ENCODE measurements at places on chromosomes 6 and 20. TPM values are rescaled to one million over a fixed set of nuclear protein-coding genes. Genes with fewer than 3 reads are reported as not detected.

The TCF21 gene
- total RNA-seq: 36.9 TPM

The RPS6KA2 gene
- 119 TPM for total RNA-seq

The GGTLC1 gene
- not detected for total RNA-seq

The SLC17A9 gene
- 2.8 TPM for total RNA-seq

The HRH3 gene
- not detected for total RNA-seq

The SNX21 gene
- total RNA-seq: 47.9 TPM

The GFOD1 gene
- 27.2 TPM for total RNA-seq

The CCN5 gene
- total RNA-seq: 359 TPM

The TSBP1 gene
- total RNA-seq: not detected

The SIRPG gene
- 0.62 TPM for total RNA-seq

The STX11 gene
- total RNA-seq: 7.6 TPM

The NR2E1 gene
- total RNA-seq: not detected

The CST4 gene
- not detected for total RNA-seq

The CRISP3 gene
- 35.3 TPM for total RNA-seq

The GPR63 gene
- total RNA-seq: 1.4 TPM

The SIRPB1 gene
- total RNA-seq: 4.2 TPM

The SLC4A11 gene
- 0.31 TPM for total RNA-seq

The PTCRA gene
- total RNA-seq: not detected

The POLR1C gene
- 30.4 TPM for total RNA-seq

The TRAPPC3L gene
- not detected for total RNA-seq

The RAE1 gene
- 16.5 TPM for total RNA-seq

The RIPPLY2 gene
- total RNA-seq: not detected

The ZHX3 gene
- total RNA-seq: 144 TPM

The CHRNA4 gene
- total RNA-seq: not detected

The NNAT gene
- 7.0 TPM for total RNA-seq

The SAPCD1 gene
- not detected for total RNA-seq

The CTAGE9 gene
- not detected for total RNA-seq

The SDHAF4 gene
- total RNA-seq: 5.4 TPM

The CUL9 gene
- total RNA-seq: 24.4 TPM

The ADGRG6 gene
- 12.3 TPM for total RNA-seq

The BACH2 gene
- total RNA-seq: 4.2 TPM

The SLC16A10 gene
- 0.93 TPM for total RNA-seq

The TGM3 gene
- 1.1 TPM for total RNA-seq

The DAAM2 gene
- total RNA-seq: 200 TPM

The LHFPL5 gene
- total RNA-seq: not detected

The PTPRA gene
- total RNA-seq: 54.8 TPM

The MICA gene
- total RNA-seq: 17.4 TPM

The LTB gene
- not detected for total RNA-seq

The CCN6 gene
- not detected for total RNA-seq

The CDC25B gene
- 39.1 TPM for total RNA-seq

The EYA2 gene
- 3.8 TPM for total RNA-seq

The LY6G6F gene
- not detected for total RNA-seq

The ALDH8A1 gene
- 21.8 TPM for total RNA-seq

The OOEP gene
- not detected for total RNA-seq

The SLC17A1 gene
- not detected for total RNA-seq

The OR2H2 gene
- total RNA-seq: not detected

The PRICKLE4 gene
- 5.0 TPM for total RNA-seq

The ADAT2 gene
- total RNA-seq: 3.7 TPM

The KHDC1L gene
- not detected for total RNA-seq

The FOXQ1 gene
- 6.7 TPM for total RNA-seq

The GLP1R gene
- not detected for total RNA-seq

The OR2J3 gene
- total RNA-seq: not detected

The NKX2-4 gene
- not detected for total RNA-seq
